ENCODE measurements at places on chromosomes 11 and 22. TPM values are rescaled to one million over a fixed set of nuclear protein-coding genes. Genes with fewer than 3 reads are reported as not detected.

B3GAT3 gene
- 70.6 TPM for total RNA-seq

ARL14EP gene
- total RNA-seq = 46.9 TPM

CDC42EP1 gene
- 1.9 TPM for total RNA-seq

PRR33 gene
- total RNA-seq = not detected

ALDH3B1 gene
- not detected for total RNA-seq

OR51I1 gene
- not detected for total RNA-seq

OR52I1 gene
- not detected for total RNA-seq

SAA4 gene
- total RNA-seq = not detected

SLC6A5 gene
- total RNA-seq = not detected

PRODH gene
- total RNA-seq = 0.34 TPM

OMP gene
- not detected for total RNA-seq

OR52H1 gene
- 0.20 TPM for total RNA-seq

OR10D3 gene
- not detected for total RNA-seq

SLC29A2 gene
- 6.8 TPM for total RNA-seq

SMTNL1 gene
- total RNA-seq = not detected

FDX1 gene
- total RNA-seq = 12.2 TPM

BACE1 gene
- 0.41 TPM for total RNA-seq

Data from T-helper 1 cell treated with Interleukin-12 subunit alpha and Interleukin-12 subunit beta and Interleukin-4 antibody, amounts not matched to agents 30 ng/mL and 1 ng/mL, for 36 hours (primary cell).